ENCODE measurements at places on chromosomes 11 and 22.

GRCh38 chr11:76030286-76030685 lies 176.0 kb downstream of the WNT11 start:
- DNase-seq = no peak

DNA sequence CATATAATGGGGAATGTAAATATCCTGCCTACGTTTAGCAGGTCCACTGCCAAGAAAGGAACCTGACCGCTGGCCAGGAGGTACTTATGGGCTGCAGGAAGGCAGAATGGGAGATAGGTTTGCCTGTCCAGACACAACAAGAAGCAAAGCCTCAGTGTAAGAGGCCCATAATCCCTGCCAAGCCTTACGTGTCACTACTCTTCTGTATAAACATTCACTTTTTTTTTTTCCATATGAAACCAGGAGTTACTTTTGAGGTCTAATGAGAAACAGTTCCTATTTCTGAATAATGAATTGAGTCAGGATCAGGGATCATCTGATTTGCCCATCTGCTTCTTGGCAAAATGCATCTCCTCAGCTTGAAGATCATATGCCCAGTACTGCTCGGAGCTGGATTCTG lies 230.2 kb downstream of the NTM start:
- no peak for DNase-seq

GRCh38 chr22:39179401-39179827 lies 26.9 kb upstream of the CBX7 start:
- DNase-seq = no peak

DNA sequence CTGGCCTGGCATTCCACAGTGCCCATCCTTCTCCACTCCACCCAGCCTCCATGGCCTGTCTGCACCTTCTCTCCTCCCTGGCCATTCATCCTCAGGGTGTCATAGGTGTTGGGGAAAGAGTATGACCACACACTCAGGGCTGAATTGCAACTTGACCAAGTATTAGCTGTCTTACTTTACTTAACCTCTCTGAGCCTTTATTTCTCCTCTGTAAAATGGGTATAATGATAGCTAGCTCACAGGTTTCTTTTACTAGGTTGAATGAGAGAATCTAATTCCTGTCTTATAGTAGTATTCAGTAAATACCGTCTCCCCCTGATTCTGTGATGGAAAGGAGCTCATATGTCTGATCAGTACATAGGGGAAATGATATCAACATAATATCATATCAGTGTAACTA lies 16.0 kb downstream of the PANX1 start:
- no peak for DNase-seq

GRCh38 chr11:3880724-3881123 lies 25.3 kb downstream of the STIM1 start:
- no peak for DNase-seq
